Tibial nerve (tissue), 4 donors: ENCODE measurements at places on chromosomes 16 and 17. TPM values are rescaled to one million over a fixed set of nuclear protein-coding genes. Genes with fewer than 3 reads are reported as not detected.
A peak's percentile ranks its signal among the peaks of the same experiment; 100 is the strongest.

DNA sequence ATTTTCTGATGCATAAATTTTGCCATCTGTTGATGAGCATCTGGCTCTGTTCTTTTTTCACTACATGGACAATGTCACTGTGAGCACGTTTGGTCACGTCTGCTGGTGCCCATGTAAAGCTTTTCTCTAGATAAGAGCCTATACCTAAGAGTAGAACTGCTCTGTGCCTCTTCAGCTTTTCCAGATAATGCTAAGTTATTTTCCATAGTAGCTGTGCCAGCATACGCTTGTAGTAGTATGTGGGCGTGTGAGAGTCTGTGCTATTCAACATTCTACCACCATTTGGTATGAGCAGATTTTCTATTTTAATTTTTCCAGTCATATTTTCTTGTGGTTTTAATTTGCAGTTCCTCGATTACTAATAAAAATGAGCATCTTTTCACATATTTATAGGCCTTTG is 33.2 kb downstream of the VPS35L start:
- peaks cover 9% of the 10 kb centered on the region for H3K36me3 ChIP-seq
- H3K27me3 ChIP-seq, result no peaks in the 10 kb centered on the region
- DNase-seq, result no peak
- H3K4me1 ChIP-seq, result no peaks in the 10 kb centered on the region
- H3K27ac ChIP-seq, result no peak overlapping the region

GRCh38 chr17:35103271-35103670 is 16.4 kb downstream of the RAD51D start:
- no peak overlapping the region for H3K27ac ChIP-seq
- no peaks in the 10 kb centered on the region for H3K27me3 ChIP-seq
- no peaks in the 10 kb centered on the region for H3K36me3 ChIP-seq
- no peaks in the 10 kb centered on the region for H3K4me1 ChIP-seq
- DNase-seq, result no peak

The SLC35G6 gene
- total RNA-seq, result not detected

The CCL14 gene
- total RNA-seq, result 20.5 TPM

- H3K4me3 ChIP-seq, result no peak overlapping the region
- peak overlapping the region; percentile 76 for H3K27ac ChIP-seq
- DNase-seq, result no peak
Measured at GRCh38 chr16:14057878-14058382, 13.2 kb upstream of the MRTFB start.

The KRT27 gene
- total RNA-seq, result not detected

The THRA gene
- total RNA-seq, result 76.7 TPM

DNA sequence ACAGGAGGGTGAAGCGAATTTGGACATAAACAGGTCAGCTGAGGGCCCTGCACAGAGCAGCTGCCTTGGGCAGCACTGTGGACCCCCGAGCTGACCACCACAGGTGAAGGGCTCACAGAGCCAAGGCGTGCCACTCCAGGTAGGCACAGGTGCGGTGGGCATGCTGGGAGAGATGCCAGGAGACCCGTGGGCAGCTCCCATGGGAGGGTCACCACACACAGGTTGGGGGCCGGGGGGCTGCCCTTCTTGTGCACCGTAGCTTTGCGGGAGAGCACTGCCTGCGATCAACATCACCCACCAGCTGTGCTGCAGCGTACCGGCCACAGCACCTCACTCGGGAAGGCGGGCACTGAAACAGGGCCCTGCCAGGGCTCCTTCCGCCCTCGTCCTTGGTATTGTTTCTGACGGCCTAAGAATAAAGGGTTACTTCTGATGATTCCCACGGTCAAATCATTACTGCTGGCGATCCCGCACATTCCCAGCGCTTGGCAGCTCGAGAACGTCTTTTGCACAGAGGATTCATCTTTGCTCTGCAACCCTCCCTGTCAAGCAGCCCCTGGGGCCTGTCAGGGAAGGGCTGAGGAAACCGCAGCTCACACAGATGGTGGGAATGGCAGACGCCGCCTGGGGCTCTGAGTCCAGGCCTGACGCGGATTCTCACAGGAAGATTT is 181.7 kb downstream of the BANP start:
- no peak overlapping the region for H3K4me3 ChIP-seq
- H3K4me1 ChIP-seq, result no peaks in the 10 kb centered on the region
- no peak for DNase-seq
- no peaks in the 10 kb centered on the region for H3K36me3 ChIP-seq
- H3K27ac ChIP-seq, result no peak overlapping the region

The YBX2 gene
- under 0.01 TPM for total RNA-seq

GRCh38 chr16:89600427-89600826 is 13.0 kb upstream of the DPEP1 start:
- H3K4me3 ChIP-seq, result no peak overlapping the region
- peaks cover 8% of the 10 kb centered on the region for H3K4me1 ChIP-seq
- DNase-seq, result no peak

The MYL4 gene
- total RNA-seq, result 1.5 TPM

The CNTD1 gene
- total RNA-seq, result not detected

DNA sequence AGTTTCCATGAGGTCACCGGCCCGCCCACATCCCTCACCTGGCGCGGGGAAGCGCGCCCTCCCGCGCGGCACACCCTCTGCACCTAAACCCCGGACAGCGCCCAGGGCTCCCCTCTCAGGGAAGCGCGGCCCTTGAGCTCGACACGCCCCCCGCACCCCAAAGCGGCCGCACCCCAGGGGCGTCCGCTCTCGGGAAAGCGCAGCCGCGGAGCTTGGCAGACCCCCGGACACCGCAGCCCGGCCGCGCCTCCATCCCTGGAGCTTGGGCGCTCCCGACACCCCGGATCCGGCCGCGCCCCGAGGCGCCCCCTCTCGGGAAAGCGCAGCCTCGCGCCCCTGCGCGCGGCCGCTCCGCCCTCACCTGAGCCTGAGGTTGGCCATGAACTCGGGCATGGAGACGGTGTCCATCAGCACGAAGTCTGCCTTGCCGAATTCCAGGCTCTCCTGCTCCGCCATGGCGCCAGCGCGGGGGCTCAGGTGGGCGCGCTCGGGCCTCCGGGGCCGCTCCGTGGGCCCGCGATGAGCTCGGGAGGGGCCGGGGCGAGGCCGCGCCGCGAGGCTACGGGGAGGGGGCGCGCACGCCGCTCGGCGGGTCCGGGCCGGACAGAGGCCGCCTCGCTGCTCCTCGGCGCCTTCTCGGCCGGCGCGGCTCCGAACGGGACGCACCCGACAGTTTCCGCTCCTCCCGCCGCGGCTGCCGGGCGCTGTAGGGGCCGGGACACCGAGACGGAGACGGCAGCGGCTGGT is at the start of gene MYO1D:
Gene MYO1D (minus strand): TSS at position 708 of the 747 bp plus-strand sequence. CDS start 252 bp downstream, at position 456.
- H3K27me3 ChIP-seq, result no peaks in the 10 kb centered on the region
- peak within 1 kb of the TSS; percentile 71 for H3K4me3 ChIP-seq
- no peaks in the 10 kb centered on the region for H3K36me3 ChIP-seq
- DNase-seq, result no peak
- peaks cover 27% of the 10 kb centered on the region for H3K4me1 ChIP-seq
- peak within 1 kb of the TSS; percentile 92 for H3K27ac ChIP-seq

The ABCC12 gene
- total RNA-seq, result not detected

GRCh38 chr17:82424001-82424862 is 5.8 kb upstream of the OGFOD3 start:
- peak; percentile 50 for DNase-seq
- no peaks in the 10 kb centered on the region for H3K27me3 ChIP-seq
- H3K4me1 ChIP-seq, result peaks cover 4% of the 10 kb centered on the region
- H3K27ac ChIP-seq, result no peak overlapping the region
- no peak overlapping the region for H3K4me3 ChIP-seq

DNA sequence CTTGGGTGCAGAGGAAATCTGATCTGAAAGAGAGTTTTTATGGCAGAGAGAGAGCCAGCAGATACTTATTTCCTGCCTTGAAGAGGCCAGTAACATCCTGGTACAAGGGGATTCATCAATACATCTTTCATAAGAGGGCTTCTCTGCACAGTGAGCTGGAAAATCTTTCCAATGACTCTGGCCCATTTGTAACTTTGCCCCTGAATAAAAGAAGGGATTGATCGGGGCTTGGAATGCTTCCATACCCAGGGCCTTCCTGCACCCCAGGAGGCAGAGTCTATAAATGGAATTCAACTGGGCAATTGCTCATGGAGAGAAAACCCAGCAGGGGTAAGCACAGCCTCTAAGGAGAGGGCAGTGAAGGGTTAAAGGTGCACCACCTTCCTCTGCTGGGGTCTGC is 163.3 kb downstream of the XYLT1 start:
- H3K4me1 ChIP-seq, result no peaks in the 10 kb centered on the region
- no peak overlapping the region for H3K27ac ChIP-seq
- H3K36me3 ChIP-seq, result no peaks in the 10 kb centered on the region
- H3K27me3 ChIP-seq, result no peaks in the 10 kb centered on the region
- no peak overlapping the region for H3K4me3 ChIP-seq
- no peak for DNase-seq

GRCh38 chr17:74237321-74237720 is 23.9 kb downstream of the TTYH2 start:
- no peaks in the 10 kb centered on the region for H3K36me3 ChIP-seq
- DNase-seq, result no peak
- peak overlapping the region; percentile 87 for H3K27ac ChIP-seq
- H3K27me3 ChIP-seq, result no peaks in the 10 kb centered on the region

- no peaks in the 10 kb centered on the region for H3K36me3 ChIP-seq
- peak overlapping the region; percentile 42 for H3K4me3 ChIP-seq
- no peaks in the 10 kb centered on the region for H3K27me3 ChIP-seq
Measured at GRCh38 chr16:56617212-56618085, 8.1 kb upstream of the MT1E start.

GRCh38 chr17:62653826-62654761 is 26.6 kb downstream of the MRC2 start:
- DNase-seq, result peak; percentile 52
- no peak overlapping the region for H3K27ac ChIP-seq
- peaks cover 12% of the 10 kb centered on the region for H3K4me1 ChIP-seq
- H3K4me3 ChIP-seq, result no peak overlapping the region
- H3K36me3 ChIP-seq, result no peaks in the 10 kb centered on the region

- H3K27ac ChIP-seq, result peak within 1 kb of the TSS; percentile 74
- H3K4me3 ChIP-seq, result peak within 1 kb of the TSS; percentile 74
- peaks cover 16% of the 10 kb centered on the region for H3K4me1 ChIP-seq
- H3K36me3 ChIP-seq, result peaks cover 3% of the 10 kb centered on the region
- H3K27me3 ChIP-seq, result no peaks in the 10 kb centered on the region
- peak; percentile 64 for DNase-seq
Measured at GRCh38 chr17:82051776-82052637, at the start of the genes GPS1 and RFNG. GPS1 (plus strand) TSS chr17:82051898; CDS start chr17:82051932, 34 bp downstream. RFNG (minus strand) TSS chr17:82051811; CDS start chr17:82051766, 45 bp downstream.

DNA sequence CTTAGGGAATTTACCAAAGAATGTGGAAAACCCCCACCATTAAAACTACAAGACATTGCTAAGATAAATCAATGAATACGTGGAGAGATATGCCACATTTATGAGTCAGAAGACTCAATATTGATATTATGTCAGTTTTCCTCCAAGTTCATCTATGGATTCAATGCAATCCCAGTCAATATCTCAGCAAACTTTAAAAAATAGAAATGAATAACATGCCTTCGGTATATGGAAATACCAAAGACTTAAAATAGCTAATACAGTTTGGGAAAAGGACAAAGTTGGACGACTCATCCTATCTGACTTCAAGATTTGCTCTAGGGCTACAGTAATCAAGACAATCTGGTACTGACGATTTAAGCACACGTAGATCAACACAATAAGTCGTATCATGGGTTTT is 31.2 kb downstream of the PIK3R5 start:
- H3K4me3 ChIP-seq, result no peak overlapping the region
- H3K27ac ChIP-seq, result no peak overlapping the region
- H3K36me3 ChIP-seq, result no peaks in the 10 kb centered on the region
- H3K27me3 ChIP-seq, result no peaks in the 10 kb centered on the region
- no peaks in the 10 kb centered on the region for H3K4me1 ChIP-seq

DNA sequence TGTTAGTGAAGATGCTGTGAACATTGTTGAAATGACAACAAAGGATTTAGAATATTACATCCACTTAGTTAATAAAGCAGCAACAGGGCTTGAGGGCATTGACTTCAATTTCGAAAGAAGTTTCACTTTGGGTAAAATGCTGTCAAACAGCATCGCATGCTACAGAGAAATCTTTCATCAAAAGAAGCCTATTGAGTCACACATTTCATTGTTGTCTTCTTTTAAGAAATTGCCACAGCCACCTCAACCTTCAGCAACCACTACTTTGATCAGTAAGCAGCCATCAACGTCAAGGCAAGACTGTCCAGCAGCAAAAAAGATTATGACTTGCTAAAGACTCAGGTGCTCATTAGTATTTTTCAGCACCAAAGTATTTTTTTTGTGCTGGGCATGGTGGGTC is 13.2 kb upstream of the MAP2K6 start:
- H3K4me3 ChIP-seq, result no peak overlapping the region
- DNase-seq, result no peak
- H3K27ac ChIP-seq, result no peak overlapping the region
- no peaks in the 10 kb centered on the region for H3K4me1 ChIP-seq
- H3K27me3 ChIP-seq, result no peaks in the 10 kb centered on the region

The CPHXL2 gene
- total RNA-seq, result not detected

The PERCC1 gene
- not detected for total RNA-seq

DNA sequence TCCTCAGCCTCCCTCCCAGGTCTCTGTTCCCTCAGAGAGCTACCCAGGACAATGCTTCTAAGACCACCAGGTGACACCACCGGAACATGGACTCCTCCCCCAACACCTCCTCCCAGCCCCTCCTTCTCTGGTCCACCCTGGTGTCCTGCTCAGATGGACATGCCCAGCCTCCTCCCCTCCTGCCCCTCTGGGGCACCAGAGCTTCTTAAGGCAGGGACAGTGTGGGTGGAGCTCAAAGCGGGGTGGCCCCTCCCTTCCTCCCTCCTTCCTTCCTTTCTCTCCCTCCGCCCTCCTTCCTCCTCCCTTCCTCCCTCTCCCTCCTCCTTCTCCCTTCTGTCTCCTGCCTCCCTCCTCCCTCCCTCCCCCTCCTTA is 22.7 kb downstream of the TRPV3 start:
- H3K4me3 ChIP-seq, result no peak overlapping the region
- H3K36me3 ChIP-seq, result no peaks in the 10 kb centered on the region
- H3K4me1 ChIP-seq, result peaks cover 17% of the 10 kb centered on the region
- peak overlapping the region; percentile 82 for H3K27ac ChIP-seq
- DNase-seq, result peak; percentile 31

- H3K27me3 ChIP-seq, result no peaks in the 10 kb centered on the region
- peak overlapping the region; percentile 84 for H3K27ac ChIP-seq
- no peak for DNase-seq
- no peak overlapping the region for H3K4me3 ChIP-seq
- H3K36me3 ChIP-seq, result no peaks in the 10 kb centered on the region
Measured at GRCh38 chr16:50568187-50568815, 20.1 kb downstream of the NKD1 start.

GRCh38 chr16:49452578-49452977 is 79.0 kb downstream of the C16orf78 start:
- no peak overlapping the region for H3K4me3 ChIP-seq
- H3K27me3 ChIP-seq, result no peaks in the 10 kb centered on the region
- H3K4me1 ChIP-seq, result no peaks in the 10 kb centered on the region
- no peaks in the 10 kb centered on the region for H3K36me3 ChIP-seq

GRCh38 chr16:69520800-69521602 is 44.8 kb upstream of the NFAT5 start:
- no peaks in the 10 kb centered on the region for H3K36me3 ChIP-seq
- no peak overlapping the region for H3K27ac ChIP-seq
- H3K4me1 ChIP-seq, result no peaks in the 10 kb centered on the region
- no peaks in the 10 kb centered on the region for H3K27me3 ChIP-seq

GRCh38 chr17:39194089-39194984 is 3.1 kb downstream of the CACNB1 start:
- peak overlapping the region; percentile 97 for H3K27ac ChIP-seq
- H3K27me3 ChIP-seq, result no peaks in the 10 kb centered on the region
- H3K4me3 ChIP-seq, result no peak overlapping the region
- H3K36me3 ChIP-seq, result no peaks in the 10 kb centered on the region
- DNase-seq, result peak; percentile 33
